ENCODE measurements at places on chromosomes 3 and 15. TPM values are rescaled to one million over a fixed set of nuclear protein-coding genes. Genes with fewer than 3 reads are reported as not detected.
A peak's percentile ranks its signal among the peaks of the same experiment; 100 is the strongest.

Gene VGLL3
- not detected for total RNA-seq

DNA sequence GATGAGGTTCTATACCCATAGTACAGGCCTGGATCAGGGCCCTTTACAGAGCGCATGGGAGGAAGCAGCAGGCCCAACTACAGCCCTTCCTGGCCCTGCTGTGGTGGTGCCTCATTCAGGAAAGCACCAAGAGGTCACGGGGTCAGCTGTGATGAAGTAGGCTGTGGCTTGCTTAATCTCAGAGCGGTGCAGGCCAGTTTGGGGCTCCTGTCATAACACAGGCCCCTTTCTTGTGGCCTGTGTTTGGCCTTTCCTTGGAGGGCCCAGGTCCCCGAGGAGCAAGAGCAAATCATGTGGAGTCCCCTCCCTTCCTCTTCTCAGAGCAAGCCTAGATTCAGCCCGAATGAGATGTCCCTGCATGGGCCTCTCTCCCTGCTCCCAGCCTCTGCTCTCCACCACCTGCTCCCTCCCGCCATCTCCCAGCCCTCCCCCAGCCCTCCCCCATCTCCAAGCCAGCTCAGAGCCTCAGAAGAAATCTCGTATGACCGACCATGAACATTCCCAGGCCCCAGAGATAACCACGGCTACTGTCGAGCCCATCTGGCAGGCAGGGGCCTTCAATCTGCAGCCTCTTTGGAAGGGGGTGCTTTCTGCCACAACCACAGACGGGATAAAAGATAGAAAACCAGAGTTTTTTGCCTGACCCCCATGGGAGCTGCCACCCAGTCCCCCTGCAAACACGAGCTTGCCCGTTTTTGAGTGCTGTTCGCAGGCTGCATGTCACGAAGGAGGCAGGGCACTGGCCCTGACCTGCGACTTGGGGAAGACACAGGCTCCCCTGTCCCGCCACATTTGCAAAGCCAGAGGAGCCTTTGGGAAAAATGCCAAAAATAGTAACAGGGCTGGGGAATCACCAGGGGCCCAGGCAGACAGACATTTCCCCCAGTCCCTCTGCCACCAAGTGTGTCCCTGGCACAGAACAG is 32.3 kb upstream of the DUSP7 start:
- no peak for DNase-seq

- no peak for DNase-seq
Observed at GRCh38 chr3:125498630-125499029, 21.4 kb downstream of the SNX4 start.

Gene CCK
- not detected for total RNA-seq

Gene RHCG
- not detected for total RNA-seq

Gene TGM5
- total RNA-seq: not detected

Gene COL6A6
- not detected for total RNA-seq

DNA sequence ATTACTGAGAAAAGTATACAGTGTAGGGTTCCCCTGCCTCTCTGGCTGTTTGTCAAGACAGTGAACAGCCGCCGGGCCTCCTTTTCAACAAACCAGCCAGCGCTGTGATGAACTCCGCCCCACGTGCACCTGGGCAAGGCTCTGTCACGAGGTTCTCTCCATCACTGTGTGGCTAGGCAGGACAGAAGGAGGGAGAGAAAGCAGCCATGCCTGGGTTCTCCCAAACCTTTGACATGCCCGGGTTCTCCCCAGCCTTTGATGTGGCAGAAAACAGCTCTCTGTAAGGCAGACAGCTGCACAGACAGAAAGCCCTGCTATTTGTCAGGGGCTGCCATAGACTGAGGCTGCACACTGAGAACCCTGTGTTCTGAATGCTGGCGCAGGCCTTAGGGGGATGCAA is 101.4 kb upstream of the TRPM1 start:
- peak; percentile 69 for DNase-seq

DNA sequence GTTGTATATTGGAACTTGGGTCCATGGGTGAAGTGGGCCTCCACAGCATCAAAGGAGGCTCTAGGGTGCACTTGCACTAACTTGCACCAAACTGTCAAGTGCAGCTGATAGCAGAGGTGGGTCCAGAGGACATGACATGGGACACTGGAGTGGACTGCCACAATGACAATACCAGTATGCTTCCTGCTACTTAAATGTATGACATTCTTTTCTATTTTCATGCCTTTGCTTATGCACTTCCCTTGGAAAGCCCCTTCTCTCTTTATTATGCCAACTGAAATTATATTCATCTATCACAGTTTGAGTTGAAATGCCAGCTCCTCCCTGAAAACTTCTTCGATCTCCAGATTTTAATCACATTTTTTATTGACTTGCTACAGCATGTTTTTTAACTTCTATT is 101.8 kb downstream of the CFAP20DC start:
- no peak for DNase-seq

Gene HDAC11
- total RNA-seq: 1.6 TPM

GRCh38 chr15:75302318-75302717 is 19.7 kb downstream of the GOLGA6D start:
- no peak for DNase-seq

GRCh38 chr3:62570888-62571287 is 197.5 kb upstream of the FEZF2 start:
- no peak for DNase-seq

Data from activated CD4-positive, alpha-beta T cell treated with anti-CD3 and anti-CD28 coated beads, Interleukin-2, amount 10 ng/mL, durations not matched to agents 7 days and 5 days (primary cell).